CD4-positive, CD25-positive, alpha-beta regulatory T cell (primary cell): ENCODE measurements at places on chromosomes 16 and 17. TPM values are rescaled to one million over a fixed set of nuclear protein-coding genes. Genes with fewer than 3 reads are reported as not detected.

GHDC gene
- 13.6 TPM for total RNA-seq

DVL2 gene
- total RNA-seq: 35.8 TPM

SKAP1 gene
- total RNA-seq: 196 TPM

ADAMTS18 gene
- total RNA-seq: not detected

CENPX gene
- 31.4 TPM for total RNA-seq

GRCh38 chr16:35735403-35736251 is 2276.2 kb downstream of the TP53TG3F start:
- DNase-seq: no peak

- DNase-seq: peak; percentile 20
Observed at GRCh38 chr17:30600830-30601494, 123.8 kb downstream of the GOSR1 start.

DNA sequence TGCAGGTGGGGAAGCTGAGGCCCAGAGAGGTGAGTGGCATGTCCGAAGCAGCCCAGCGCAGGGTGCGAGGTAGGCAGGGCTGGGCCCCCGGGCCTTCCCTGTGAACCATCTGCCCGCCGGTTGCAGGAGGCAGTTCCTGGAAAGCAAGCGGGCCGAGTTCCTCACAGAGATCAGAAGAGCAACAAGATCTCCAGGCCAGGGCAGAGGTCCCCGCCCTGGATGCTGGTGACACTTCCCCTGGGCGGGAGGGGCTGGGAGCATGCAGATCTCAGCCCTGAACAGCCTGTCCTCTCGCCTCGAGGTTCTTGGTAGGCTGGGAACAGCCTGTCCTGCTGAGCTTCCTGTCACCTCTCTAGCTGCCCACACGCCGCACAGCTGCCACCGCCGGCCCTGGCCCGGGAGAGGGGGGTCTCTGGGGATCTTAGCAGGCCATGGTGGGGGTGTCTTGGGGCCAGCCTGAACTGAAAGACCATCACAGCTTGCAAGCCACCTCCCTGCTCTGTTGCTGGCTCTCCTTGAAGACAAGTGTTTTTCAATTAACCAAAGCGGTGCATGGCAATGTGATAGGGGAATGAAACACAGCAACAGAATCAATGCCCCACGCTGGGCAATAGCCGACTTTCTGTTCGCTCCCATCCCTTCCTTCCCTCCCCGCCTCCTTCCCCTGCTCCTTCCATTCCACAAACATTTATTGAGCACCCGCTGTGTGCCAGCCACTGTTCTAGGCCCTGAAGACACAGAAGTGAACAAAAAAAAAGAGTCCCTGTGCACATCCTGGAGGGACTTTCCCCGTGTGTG is 31.7 kb downstream of the SOCS1 start:
- DNase-seq: peak; percentile 25

DNA sequence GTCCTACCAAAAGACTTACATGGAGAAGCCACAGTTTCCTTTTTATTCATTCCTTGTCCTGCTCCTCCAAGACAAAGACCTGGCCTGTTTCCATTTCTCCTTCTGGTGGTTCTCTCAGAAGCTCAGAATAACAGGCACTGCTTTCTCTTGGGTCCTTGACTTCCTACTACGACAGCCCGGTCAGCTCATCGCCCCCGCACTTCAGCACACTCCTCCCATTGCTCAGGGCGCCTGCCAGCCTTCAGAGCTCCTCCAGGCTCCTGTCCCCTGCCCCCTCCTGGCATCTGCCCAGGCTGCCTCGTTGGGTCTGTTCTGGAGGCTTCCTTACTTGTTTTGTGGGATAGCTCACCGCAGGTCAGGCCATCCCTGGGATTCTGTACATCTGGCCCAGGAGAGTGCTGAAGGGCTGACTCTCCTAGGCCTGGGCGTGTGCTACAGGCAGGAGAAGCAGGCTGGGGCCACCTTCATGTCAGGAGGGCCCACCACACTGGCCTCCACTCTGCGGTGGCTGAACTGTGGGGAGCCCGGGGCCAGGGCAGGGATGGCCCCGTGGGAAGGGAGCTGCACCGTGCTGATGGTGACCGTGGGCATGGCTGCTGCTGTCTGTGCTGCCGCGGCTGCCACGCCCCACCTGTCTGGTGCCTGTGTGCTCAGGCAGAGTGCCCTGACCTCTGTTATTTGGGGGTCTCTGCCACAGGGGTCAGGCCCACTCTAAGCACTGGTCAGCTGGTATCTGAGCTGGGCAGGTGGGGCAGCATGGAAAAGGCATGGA is 17.7 kb downstream of the TCF25 start:
- no peak for DNase-seq
